ENCODE measurements at places on chromosomes 6 and 20.

DNA sequence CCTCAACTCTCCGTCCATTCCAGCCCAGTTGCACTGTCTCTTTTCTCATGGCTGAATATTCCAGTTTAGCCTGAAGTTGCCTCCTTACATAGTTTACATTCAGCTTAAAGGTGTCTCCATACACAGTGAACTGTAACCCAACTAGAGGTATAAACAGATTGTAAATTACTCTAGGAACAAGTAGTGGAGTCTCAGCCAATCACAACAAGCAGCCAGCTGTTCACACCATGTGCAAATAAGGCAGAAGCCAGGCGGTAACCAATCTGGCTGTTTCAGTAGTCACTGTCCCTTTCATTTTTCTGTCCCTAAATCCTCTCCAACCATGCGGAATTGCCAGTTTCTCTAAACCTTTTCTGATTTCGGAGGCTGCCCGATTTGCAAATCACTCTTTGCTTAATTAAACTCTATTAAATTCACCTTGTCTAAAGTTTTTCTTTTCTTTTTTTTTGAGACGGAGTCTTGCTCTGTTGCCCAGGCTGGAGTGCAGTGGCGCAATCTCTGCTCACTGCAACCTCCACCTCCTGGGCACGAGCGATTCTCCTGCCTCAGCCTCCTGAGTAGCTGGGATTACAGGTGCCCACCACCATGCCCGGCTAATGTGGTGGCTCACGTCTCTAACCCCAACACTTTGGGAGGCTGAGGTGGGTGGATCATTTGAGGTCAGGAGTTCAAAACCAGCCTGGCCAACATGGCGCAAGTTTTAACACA is 37.6 kb upstream of the GFOD1 start:
- peaks cover 12% of the 10 kb centered on the region for H3K4me1 ChIP-seq
- no peak overlapping the region for H3K27ac ChIP-seq
- no peaks in the 10 kb centered on the region for H3K36me3 ChIP-seq
- no peak overlapping the region for H3K4me3 ChIP-seq

DNA sequence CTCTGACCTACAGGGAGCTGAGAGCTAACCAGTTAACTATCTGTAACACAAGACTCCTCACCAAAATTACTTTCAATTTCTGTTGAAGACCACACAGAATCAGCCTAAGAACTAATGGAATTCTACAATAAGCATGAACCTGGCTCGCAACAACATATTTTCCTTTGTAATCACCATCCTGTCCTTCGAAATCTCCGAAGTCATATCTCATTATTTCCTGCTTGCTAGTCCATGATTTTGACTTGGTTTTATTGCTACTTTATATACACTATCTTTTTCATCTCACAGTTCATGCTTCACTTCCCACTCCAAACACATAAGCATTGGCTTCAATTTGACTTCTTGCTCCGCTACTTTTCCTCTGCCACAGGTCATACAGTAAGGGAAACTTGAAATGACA is 405.8 kb upstream of the FKBP1C start:
- no peak overlapping the region for H3K4me3 ChIP-seq
- DNase-seq, result no peak
- no peaks in the 10 kb centered on the region for H3K36me3 ChIP-seq
- H3K27me3 ChIP-seq, result no peaks in the 10 kb centered on the region
- no peak overlapping the region for H3K27ac ChIP-seq
- H3K4me1 ChIP-seq, result no peaks in the 10 kb centered on the region

GRCh38 chr6:33691456-33692077 is 19.9 kb downstream of the UQCC2 start:
- H3K27ac ChIP-seq, result no peak overlapping the region
- no peak overlapping the region for H3K4me3 ChIP-seq
- no peak for DNase-seq
- H3K4me1 ChIP-seq, result peaks cover 21% of the 10 kb centered on the region
- H3K36me3 ChIP-seq, result peaks cover 18% of the 10 kb centered on the region
- no peaks in the 10 kb centered on the region for H3K27me3 ChIP-seq

DNA sequence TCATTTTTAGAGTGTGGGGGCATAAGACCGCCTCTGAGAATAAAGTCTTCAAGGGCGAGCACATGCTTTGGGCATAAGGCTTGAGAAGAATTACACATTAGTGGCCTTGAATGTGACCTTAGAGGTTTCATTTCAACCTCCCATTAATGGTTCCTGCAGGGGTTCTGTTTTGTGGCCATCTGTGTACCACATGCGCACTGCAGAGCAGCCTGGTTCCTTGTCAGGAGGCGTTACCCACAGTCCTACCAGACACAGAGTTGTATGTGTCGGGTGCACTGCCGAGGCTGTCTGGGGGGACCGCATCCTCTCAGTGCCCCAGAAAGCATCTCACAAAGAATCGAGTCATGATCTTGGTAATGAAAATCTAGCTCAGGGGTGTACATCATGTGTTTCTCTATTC is 115.7 kb downstream of the B3GAT2 start:
- no peak overlapping the region for H3K27ac ChIP-seq
- no peaks in the 10 kb centered on the region for H3K27me3 ChIP-seq
- H3K4me1 ChIP-seq, result no peaks in the 10 kb centered on the region
- H3K4me3 ChIP-seq, result no peak overlapping the region
- no peaks in the 10 kb centered on the region for H3K36me3 ChIP-seq

GRCh38 chr6:170293341-170294231 is 2.7 kb upstream of the DLL1 start:
- peaks cover 27% of the 10 kb centered on the region for H3K4me1 ChIP-seq
- H3K27ac ChIP-seq, result no peak overlapping the region
- no peak for DNase-seq
- H3K36me3 ChIP-seq, result no peaks in the 10 kb centered on the region

DNA sequence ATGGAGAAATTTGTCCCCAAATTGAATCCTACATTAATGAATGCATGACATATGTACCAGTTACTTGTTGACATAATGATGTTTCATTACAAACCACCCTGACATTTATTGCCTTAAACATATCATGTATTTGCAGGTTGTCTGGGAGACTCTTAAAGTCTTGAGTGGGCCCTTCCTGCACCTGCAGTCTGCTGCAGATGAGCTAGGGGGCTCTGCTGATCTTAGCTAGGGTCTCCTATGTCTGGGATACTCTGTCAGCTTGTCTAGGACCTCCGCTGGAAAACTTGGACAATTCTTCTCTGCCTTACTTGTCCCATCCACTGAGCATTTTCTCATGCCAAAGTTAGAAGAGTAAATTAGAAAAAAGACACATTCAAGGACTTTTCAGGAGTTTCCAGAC is 581.6 kb downstream of the HAO1 start:
- no peak for DNase-seq
- H3K27ac ChIP-seq, result no peak overlapping the region
- no peaks in the 10 kb centered on the region for H3K4me1 ChIP-seq
- no peak overlapping the region for H3K4me3 ChIP-seq
- no peaks in the 10 kb centered on the region for H3K36me3 ChIP-seq
- H3K27me3 ChIP-seq, result no peaks in the 10 kb centered on the region

GRCh38 chr6:15265787-15266186 is 19.9 kb downstream of the JARID2 start:
- H3K4me1 ChIP-seq, result peaks cover 61% of the 10 kb centered on the region
- H3K4me3 ChIP-seq, result peak overlapping the region; percentile 26
- H3K27ac ChIP-seq, result peak overlapping the region; percentile 62
- no peak for DNase-seq

- no peaks in the 10 kb centered on the region for H3K27me3 ChIP-seq
- H3K4me1 ChIP-seq, result no peaks in the 10 kb centered on the region
- H3K4me3 ChIP-seq, result no peak overlapping the region
- H3K36me3 ChIP-seq, result no peaks in the 10 kb centered on the region
- no peak overlapping the region for H3K27ac ChIP-seq
- no peak for DNase-seq
Observed at GRCh38 chr20:18916886-18917750, 103.5 kb downstream of the SCP2D1 start.

DNA sequence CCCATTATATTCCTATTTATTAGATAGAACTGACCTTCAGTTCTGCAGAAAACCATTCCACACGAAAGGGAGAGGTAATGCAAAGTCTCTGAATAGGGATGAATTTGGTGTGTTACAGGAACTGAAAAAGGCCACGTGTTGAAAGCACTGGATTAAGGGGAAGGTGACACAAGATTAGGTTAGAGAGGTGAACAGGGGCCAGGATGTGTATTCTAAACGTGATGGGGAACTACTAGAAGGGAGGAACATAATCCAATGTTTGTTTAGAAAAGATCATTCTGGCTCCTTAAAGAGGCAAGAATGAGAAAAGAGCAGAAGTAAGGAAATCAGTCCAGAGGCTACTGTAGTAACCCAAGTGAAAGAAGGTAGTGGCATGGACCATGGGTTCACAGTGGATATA is 6.3 kb upstream of the ZKSCAN8 start:
- H3K27ac ChIP-seq, result peak overlapping the region; percentile 92
- no peak for DNase-seq
- no peaks in the 10 kb centered on the region for H3K36me3 ChIP-seq

GRCh38 chr6:136184738-136185137 is 65.4 kb downstream of the MTFR2 start:
- H3K4me1 ChIP-seq, result no peaks in the 10 kb centered on the region
- H3K27me3 ChIP-seq, result no peaks in the 10 kb centered on the region
- no peak for DNase-seq
- no peak overlapping the region for H3K4me3 ChIP-seq
